ENCODE measurements at places on chromosomes 12 and 14.

- no peak for DNase-seq
Observed at GRCh38 chr14:68216079-68216478, 396.5 kb downstream of the RAD51B start.

GRCh38 chr14:34103176-34103575 lies 152.3 kb upstream of the EGLN3 start:
- DNase-seq, result no peak

DNA sequence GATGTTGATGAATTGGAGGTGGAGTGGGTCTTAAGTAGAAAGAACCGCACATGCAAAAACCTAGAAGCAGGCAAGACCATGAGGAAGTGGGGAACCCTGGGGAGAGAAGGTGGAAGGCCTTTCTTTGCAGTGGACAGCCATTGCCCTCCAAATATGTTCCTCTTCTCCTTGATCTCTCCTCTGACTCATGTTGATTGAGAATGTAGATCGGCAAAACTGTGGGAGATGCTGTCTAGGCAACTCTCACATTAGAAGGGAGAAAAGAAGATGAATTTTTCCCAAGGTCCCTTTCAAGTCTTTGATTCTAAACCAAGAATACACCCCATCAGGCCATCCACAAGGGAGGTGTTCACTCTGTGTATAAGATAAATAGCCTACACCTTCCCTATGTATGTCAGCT lies 257.5 kb downstream of the MSRB3 start:
- no peak for DNase-seq

DNA sequence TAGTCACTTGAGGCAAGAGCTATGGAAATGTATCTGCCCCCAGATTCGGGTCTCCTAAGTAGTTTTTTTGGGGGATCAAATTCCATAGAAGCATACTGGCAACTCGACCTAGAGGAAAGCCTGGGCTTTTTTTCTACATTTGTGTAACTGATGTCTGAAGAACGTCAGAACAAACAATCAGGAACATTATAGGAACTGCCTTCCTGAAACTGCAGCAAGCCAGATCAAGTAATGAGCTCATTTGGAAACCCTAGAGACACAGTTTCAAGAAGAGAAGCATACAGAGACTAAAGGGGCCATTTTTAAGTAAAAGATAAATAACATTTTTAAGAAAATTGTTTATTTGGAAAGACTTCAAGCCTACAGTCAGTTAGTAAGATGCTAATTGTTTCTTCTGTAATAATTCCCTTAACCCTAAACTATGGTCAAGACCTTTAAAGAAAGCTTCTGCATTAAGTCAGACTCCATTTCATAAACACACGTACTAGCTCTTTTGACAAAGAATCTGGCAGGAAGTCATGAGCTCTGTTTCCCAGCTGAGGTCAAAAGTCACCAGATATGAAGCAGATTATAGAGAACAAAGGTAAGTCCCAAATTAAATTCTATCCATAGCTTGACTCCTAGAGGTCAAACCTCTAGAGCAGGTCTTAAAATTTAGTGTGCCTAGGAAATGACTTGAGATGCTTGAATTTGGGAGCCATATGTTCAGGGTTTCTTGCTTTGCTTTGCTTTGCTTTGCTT lies 112.8 kb downstream of the EGLN3 start:
- DNase-seq, result no peak

DNA sequence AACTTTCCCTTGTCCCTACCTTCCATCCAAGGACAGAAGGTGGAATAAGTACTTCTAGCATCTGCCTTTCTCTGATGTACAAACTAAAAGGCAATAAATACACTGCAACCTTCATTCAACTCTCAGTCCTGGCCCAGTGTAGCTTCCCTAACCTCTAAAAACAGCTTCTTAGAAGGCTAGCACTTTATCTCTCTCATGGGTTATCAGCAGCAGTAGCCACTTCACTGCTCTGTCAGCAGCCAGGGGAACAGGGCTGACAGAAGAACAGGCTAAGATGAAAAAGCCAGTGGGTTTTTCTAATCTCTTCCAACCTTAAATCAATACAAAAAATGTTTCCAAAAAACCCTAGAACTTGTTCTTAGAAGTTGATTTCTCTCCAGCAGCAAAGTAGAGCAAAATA lies 13.2 kb downstream of the BAZ2A start:
- no peak for DNase-seq

DNA sequence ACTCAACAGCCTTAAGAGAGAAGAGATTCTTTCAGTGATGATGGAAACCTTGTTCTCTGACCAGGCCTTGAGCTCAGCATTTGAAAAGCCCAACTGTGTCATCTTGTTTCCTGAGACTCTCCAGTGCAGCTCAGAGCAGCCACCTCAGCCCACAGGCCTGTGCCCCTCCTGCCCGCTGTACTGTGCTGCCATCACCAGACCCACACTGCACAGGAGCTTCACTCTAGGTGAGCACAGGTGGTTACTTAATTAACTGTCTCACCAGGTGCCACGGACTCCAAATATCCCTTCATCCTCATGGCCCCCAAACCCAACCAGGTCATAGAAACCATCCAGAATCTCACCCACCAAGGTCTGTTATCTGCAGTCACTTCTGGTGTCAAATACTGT lies 51.3 kb downstream of the JAG2 start:
- no peak for DNase-seq

DNA sequence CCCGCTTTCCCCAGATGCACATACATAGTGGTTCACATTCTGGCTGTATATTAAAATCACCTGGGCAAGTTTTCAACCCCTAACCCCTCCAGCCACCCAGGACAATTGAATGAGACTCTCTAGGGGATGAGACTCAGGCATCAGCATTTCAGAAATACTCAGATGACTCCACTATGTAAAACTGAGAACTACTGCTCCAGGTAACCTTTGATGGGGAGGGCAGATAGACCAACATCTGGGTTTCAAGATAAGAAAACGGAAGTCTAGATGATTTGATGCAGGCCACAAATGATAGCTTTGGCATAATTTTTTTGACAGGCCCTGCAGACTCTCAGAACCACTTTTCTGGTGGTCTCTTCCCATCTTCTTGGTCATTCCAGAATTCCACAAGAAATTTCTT lies 341.1 kb downstream of the EMP1 start:
- no peak for DNase-seq

- DNase-seq, result no peak
Observed at GRCh38 chr12:79274501-79275064, 410.0 kb downstream of the SYT1 start.

- DNase-seq, result no peak
Observed at GRCh38 chr14:54348923-54349620, 47.7 kb upstream of the CDKN3 start.

- no peak for DNase-seq
Observed at GRCh38 chr14:31947680-31948595, 129.2 kb upstream of the ARHGAP5 start.

GRCh38 chr12:20457582-20457981 lies 89.2 kb downstream of the PDE3A start:
- no peak for DNase-seq

DNA sequence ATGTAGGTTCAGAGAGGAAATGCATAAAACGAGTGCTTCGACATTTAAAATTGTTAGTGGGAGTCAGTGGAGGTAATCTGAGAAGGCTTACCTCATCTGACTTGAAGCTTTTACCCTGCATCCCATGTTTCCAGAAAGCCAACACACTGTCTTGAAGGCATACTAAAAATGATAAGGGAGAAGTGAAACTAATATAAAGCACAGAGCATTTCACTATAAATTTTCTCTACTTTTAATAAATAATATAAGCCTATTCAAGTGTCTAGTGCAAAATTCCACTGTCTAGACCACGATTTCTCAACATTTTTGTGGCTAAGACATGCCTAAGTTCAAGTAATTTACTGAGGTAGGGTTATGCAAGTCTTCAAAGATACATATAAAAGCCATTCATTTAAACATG lies 29.1 kb upstream of the CDKL1 start:
- DNase-seq, result no peak

DNA sequence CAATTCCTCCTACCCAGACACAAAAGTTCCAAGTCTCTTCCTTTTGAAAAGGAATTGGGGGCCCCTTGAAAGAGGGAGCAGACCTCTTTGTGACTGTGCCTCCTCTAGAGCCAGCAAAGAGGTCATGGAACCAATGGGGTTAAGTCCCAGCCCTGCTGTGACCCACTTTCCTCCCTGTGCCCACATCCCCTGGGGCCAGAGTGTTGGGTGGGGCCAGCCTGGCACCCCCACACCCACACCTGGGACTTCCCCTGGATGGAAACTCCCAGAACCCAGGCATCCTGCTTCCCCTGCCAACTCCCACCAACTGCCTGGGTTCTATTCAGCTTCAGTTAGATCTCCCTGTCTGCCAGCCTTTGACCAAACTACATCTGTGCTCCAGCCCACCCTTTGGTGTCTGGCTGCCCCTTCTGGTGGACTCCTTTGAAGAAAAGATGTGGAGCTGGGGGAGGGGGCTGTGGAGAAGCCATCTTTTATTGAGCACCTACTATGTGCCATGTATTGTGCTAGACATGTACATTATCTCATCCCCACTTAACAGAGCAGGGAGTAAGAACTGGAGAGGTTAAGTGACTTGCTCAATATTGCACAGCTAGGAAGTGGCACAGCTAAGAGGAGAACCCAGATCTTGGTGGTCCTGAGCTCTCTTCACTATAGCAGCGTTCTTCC lies 4.6 kb upstream of the RARG start:
- peak; percentile 65 for DNase-seq

GRCh38 chr14:71022939-71023338 lies 115.7 kb downstream of the PCNX1 start:
- DNase-seq, result no peak

DNA sequence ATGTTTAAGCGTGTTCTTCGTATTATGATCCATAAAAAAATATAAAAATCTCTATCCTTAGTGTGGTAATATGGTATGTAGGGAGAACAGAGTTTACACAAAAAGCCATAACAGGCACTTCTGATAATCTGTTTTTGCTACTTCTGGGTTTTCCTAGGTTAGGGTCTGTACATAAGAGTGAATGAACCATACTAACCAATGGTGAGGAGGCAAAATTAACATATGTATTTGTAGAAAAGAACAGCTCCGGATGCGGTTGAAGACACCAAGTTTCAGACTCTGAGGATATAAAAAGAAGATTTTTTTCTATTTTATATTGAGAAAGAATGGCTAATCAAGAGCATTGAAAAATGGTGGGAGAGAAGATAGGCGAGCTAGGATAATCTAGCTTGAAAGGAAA lies 40.2 kb upstream of the PPP1R12A start:
- DNase-seq, result no peak

DNA sequence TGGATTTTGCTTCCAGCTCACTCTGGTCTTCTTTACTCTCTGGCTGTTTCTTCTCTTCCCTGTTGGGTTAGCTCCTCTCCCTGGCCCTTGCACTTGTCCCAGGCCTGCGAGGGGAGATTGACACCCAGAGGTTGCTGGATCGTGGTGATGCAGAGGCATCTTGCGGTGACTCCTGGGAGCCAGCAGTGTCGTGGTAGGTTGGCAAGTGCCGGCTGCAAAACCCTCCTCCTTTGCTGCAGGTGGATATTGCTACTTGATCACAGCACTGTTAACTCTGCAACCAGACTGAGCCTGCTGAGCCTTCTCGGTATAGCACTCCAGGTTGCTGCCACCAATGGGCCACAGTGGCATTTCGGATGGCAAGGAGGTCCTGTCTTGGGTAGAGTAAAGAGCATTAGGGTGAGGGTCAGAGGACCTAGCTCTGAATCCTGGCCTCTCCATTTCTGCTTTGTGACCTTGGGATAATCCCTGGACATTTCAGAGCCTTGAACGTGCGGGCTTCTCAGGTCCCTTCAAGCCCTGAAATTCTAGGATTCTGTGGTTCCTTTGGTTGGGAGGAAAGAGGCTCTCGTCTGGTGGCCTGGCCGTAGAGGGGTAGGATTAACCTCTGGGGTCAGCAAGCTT lies 87.4 kb downstream of the TSPAN9 start:
- DNase-seq, result no peak

DNA sequence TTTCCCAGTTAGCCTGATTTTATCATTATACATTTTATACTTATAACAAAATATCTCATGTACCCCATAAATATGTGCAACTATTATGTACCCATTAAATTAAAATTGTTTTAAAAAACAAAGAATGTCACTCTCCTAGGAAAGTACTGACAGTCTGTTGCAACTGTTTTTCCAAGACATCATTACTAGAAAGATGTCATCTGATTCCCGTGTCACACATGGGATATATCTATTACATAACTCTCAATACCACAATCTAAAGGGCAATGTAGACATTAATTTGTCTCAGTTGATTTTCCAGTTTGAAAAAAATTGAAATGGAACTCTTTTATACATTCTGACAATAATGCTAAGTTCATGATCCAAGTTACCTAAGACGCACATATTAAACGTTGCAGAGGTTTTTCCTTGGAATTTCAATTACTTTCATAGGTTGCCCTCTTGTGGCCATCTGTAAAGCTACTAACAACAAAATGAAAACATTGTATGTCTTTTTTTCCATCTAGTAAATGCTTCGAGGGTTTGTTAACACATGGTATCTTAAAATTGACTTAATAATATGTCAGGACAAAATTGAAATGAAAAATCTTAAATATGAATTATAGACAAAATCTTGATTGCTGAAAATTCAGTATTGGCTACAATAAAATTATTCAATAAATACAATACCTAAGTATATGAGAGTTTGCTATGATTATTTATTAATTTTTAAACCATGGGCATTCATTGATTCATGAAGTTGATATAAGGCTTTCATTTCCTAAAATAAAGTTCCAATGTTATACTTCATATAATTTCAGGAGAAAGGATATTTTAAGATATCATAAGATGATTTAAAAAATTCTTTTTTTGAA lies 131.6 kb downstream of the PPFIA2 start:
- no peak for DNase-seq

DNA sequence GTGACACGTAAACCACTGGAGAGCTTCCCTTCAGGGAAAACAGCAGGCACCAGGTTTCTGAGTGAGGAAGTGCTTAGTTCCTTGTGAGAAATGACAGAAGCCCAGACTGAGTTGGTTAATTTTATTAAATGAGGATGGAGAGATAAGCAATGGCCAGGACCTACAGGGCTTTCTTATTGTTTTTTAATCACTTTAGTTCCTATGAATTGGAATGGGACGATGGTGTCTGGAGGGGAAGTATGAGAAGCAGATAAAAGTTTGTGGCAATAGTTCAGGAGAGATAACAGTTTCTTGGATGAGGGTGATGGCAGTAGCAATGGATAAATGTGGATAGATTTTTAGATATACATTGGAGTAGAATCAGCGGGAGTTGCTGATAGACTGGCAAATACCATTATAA lies 86.5 kb upstream of the PTPRR start:
- DNase-seq, result no peak

- DNase-seq, result no peak
Observed at GRCh38 chr14:75832621-75833297, 149.0 kb downstream of the TGFB3 start.

DNA sequence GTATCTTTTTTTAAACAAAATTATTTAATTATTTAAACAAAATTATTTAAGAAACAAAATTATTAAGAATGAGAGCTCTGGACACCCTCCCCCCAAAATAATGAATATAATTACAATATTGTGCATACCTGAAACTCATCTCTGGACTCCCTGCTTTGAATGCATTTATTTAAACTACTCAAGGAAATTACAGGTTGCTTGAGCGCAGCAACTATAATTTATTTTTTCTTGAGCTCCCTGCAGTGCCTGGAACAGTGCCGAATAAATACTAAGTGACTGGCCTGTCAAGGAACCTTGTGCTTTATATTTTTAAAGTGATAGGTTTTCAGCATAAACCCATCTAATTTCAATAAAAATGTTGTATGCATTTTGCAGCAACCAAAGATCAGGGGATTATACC lies 93.9 kb downstream of the KCNC2 start:
- no peak for DNase-seq

- DNase-seq, result no peak
Observed at GRCh38 chr12:57187222-57188089, 29.1 kb upstream of the NXPH4 start.

All from CD4-positive, alpha-beta T cell treated with Interleukin-15 for 4 hours (primary cell).